Stimulated activated CD8-positive, alpha-beta memory T cell treated with anti-CD3 and anti-CD28 coated beads, Interleukin-2, amount 100 ng/mL, for 48 hours (primary cell): ENCODE measurements at places on chromosomes 12 and 14.
A peak's percentile ranks its signal among the peaks of the same experiment; 100 is the strongest.

DNA sequence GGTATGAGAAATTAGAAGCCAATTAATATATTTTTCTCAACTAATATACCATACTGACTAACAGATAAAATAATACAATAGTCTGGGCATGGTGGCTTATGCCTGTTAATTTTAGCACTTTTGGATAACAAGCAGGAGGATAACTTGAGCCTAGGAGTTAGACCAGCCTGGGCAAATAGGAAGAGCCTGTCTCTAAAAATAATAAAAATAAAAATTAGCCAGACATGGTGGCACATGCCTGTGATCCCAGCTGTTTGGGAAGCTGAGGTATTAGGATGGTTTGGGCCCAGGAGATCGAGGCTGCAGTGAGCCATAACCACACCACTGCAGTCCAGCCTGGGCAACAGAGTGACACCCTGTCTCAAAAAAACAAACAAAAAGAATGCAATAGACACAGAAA is 24.7 kb downstream of the KLHDC2 start:
- DNase-seq, result no peak

- DNase-seq, result no peak
Measured at GRCh38 chr12:64737539-64737938, 21.7 kb downstream of the GNS start.

GRCh38 chr14:92513966-92514843 is 624 bp downstream of the RIN3 start:
- DNase-seq, result peak; percentile 32

DNA sequence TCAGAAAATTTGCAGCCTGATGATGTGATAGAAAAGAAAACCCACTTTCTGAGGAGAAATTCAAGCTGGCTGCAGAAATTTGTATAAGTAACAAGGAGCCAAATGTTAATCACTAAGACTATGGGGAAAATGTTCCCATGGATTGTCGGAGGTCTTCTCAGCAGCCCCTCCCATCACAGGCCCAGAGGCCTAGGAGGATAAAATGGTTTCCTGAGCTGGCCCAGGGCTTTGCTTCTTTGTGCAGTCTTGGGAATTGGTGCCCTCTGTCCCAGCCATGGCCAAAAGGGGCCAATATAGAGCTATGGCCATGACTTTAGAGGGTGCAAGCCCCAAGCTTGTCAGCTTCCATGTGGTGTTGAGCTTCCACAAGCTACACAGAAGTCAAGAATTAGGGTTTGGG is 335.9 kb downstream of the ATP23 start:
- DNase-seq, result no peak

DNA sequence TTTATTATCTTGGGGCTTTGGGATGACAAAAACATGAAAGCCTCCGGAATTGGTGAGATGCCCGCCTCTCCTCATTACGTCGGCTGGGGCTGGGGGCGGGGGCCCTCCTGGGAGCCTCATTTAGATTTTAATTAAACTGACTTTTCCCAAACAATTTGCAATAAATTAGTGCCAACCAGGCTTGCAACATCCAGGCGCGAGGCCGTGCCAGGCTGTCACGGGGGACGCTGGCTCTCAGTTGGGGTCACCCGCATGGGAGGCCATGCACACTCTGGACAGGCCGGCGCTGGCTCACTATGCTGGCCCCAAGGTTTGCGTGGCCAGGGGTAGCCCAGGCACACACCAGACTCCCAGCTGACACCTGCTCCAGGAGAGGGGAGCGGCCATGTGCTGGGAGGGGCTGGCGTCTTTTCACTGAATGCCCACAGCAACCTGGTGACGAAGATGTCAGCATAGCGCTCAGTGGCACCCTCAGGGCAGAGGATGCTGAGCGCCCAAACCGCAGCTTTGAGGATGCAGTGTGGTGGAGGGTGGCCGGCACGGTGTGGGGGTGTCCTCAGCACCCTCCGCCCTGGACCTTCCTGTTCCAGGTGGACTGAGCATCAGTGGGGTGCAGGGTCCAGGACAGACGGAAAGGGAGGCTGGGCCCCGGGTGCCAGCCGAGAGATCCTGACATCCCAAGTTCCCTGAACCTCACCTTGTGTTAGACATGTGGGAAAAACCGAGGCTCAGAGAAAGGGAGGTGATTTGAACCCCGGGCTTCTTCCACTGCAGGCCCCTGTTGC is 190.8 kb upstream of the C14orf180 start:
- no peak for DNase-seq

DNA sequence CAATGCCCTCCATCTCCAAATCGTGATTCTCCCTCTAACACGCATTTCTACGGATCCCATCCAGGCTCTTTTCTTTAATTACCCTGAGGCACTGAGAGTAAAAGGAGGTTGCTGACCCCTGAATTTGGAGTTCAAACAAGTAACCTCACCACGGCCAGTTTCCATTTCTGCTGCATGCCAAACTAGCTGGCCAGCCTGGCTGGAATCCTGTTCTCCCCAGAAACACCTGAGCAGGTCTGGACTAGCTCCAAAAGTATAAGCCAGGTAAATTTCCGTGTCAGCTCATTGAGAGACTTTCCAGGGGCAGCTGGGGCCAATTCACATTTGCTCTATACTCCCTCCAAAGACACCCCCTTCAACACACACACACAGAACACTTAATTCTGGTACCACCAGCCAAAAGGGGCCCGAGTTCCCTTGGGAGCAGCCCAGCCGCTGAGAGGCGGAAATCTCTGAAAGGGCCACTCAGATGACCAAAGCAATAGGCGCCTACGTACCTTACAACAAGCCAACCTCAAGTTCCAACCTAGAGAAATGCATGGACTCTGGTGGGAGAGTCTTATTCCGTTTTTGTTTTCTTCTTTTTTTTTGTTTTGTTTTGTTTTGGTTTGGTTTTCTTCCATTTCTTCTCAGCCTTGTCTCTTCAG is 131.4 kb downstream of the NDUFA12 start:
- DNase-seq, result no peak

DNA sequence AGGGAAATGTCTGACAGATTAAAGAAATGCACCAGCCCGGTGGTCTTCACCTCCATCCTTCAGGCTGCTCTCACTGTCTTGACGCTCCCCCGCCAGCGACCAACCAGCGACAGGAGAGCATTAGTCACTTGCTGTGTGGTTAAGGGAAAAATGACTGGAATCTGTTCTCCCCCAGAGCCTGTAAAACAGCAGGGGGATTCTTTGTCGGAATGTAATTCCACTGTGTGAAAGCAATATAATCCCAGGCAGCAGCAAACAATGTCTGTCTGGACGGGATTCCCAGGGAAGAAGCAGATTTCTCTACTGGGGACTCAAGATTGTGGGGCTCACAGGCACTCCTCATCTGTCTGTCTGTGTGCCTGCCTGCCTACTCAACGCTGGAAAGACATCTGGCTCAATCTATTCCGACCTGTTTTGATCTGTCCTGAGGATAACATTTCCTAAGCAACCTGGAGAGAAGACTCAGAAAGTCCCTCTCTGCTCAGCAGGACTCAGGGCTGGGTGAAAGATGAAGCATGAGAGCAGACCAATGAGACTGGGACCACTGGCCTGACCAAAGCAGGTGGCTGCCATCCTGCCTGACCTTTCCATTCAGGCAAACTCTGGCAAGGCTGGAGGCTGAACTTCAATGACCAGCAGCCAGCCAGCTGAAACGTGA is 54.6 kb downstream of the NUAK1 start:
- no peak for DNase-seq

GRCh38 chr12:5012337-5012736 is 31.3 kb upstream of the KCNA5 start:
- DNase-seq, result no peak

- DNase-seq, result no peak
Measured at GRCh38 chr14:22305607-22306006, 283.4 kb downstream of the DAD1 start.

GRCh38 chr14:104103446-104104075 is 18.1 kb downstream of the ASPG start:
- DNase-seq, result no peak

DNA sequence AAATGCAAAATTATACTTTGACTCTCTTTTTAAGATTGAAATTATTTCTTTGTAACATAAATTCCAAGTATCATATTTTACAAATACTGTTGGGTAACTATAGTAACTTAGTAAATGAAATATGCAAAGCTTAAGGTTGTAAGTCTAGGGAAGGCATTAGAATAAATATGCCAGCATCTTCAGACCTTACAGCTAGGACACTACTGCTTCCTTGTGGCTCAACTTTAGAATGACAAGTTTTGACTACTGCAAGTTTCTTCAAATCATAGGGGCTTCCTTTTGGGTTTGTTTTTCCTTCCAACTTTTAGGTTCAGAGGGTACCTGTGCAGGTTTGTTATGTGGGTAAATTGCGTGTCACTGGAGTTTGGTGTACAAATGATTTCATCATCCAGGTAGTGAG is 17.7 kb upstream of the ANP32D start:
- no peak for DNase-seq

DNA sequence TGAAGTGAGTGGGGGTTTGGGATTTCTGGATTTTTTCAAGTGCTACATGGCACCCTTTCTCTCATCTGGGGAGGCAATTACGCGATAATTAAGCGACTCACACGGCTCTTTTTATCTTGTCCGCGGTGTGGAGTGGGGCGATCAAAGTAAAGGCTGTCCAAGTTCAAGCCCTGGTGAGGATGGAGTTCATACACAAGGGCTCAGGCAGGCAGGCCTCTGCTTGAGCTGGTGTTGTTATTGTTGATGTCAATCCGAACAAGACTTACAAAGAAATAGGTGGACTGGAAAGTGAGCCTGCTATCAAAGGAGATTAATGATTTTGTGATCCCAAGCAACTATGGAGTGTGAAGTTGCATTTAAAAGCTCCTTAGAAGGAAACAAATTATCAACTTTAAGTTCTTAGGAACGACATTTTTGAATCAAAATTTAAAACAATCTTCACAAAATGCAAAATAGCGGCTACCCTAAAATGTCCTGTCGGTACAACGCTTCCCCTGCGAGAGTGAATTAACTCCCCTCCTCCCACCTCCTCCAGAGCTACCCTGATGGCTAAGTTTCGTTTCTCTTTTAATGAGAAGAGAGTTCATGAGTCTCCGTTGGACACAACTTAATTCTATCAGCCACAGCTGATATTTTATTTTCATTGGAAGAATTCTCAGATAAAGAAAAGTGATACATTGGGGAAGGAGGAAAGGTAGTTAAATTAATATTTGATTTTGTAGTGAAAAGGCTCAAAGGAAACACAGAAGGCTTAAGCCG is 5.9 kb downstream of the FOXA1 start:
- DNase-seq, result no peak

GRCh38 chr14:26282578-26282977 is 315.3 kb downstream of the NOVA1 start:
- no peak for DNase-seq

GRCh38 chr14:50839691-50840090 is 8.7 kb upstream of the NIN start:
- no peak for DNase-seq

DNA sequence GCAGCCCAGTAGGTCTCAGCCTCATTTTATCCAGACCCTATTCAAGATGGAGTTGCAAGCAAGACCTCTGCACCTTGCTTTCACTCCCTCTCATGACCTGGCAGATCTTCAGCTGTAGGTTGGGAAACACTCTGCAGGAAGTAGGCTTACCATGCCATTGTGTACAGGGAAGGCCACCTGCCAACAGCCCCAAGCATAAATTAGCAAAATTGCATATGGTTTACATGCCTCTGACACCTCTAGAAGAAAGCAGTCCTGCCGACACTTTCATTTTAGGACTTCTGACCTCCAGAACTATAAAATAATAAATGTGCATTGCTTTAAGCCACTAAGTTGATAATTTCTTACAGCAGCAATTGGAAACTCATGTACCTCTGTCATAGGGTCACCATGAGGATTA is 96.9 kb downstream of the SLC15A4 start:
- no peak for DNase-seq

DNA sequence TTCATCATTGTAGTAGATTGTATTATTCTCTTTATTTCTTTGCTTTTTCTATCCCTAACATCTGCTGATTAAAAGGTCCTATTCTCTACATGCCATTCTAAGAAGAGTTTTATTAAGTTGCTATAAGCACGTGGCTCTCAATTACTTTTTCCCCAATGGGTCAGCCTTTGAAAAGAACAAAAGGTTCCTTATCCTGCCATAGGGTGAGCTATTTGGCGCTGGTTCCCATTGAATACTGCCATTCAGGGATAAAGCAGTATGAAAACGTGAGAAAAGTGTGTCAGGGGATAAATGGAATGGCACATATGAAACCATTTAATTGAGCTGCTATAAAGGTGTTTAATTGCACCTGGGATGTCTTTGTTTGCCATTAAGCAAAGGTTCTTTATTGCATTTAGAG is 80.9 kb downstream of the SYNE2 start:
- no peak for DNase-seq

DNA sequence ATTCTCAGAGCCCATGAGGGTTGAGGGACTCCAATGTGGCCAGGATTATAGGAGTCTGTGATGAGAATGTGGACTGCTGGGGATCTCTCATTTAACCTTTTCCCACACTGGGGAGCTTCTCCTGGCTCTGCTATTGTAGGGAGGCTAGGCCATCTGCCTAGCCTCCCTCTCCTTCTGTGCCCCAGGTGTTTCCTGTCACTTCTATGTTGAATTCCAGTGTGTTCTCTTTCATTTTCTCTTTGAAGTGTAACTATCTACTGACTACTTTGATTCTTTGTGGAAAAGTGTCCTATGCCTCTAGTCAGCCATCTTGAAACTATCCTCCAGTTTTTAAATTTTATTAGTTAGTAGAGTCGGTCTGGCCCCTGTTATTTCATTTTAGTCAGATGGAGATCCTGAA is 53.4 kb upstream of the ABCD2 start:
- DNase-seq, result no peak

GRCh38 chr12:91588874-91589454 is 406.3 kb upstream of the DCN start:
- no peak for DNase-seq

- no peak for DNase-seq
Measured at GRCh38 chr14:55893705-55894104, 224.5 kb upstream of the PELI2 start.

- DNase-seq, result no peak
Measured at GRCh38 chr12:2336409-2336829, 283.6 kb downstream of the CACNA1C start.

GRCh38 chr12:120376416-120376815 is 7.5 kb upstream of the MSI1 start:
- DNase-seq, result no peak

GRCh38 chr14:71451501-71451900 is 480.7 kb upstream of the RGS6 start:
- no peak for DNase-seq

DNA sequence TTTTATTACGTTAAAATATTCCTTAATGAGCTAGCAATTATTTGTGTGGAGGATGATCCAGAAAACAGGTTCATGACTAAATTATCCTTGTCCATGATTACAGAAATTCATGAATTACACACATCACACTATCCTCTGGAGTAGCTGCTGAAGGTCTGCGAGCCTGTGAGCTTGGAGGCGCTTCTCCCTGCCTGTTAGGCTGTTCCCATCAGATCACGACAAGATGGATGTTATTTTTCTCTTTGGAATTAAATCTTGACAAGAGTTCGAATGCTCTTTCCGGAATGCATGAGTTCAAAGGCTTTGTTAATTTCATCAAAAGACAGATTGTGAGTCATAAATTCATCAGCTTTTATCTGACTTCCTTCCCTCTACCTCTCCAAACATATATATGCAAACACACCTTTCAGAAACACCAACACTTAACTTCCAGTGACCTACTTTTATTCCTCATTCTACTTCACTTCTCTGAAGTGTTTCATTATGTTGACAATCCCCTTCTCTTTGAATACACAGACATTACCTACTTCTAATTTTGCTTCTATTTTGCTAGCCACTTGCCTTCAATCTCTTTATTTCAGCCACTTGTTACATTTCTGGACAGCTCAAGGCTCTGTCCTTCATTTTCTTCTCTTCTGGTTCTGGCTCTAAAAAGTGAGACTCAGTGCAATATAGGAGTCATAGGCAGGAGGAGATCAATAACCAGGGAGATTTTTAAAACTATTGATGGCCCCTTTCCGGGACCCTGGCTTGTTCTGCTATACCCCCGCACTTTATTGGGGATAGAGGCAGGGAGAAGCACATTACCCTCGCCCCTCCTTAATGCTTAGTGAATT is 274.6 kb downstream of the BTG1 start:
- no peak for DNase-seq
